ENCODE measurements at places on chromosomes 2 and 18.

- H3K36me3 ChIP-seq, result no peaks in the 10 kb centered on the region
- DNase-seq, result no peak
- no peak overlapping the region for H3K4me3 ChIP-seq
- H3K27ac ChIP-seq, result no peak overlapping the region
These were observed 11.7 kb upstream of the CNGA3 start for GRCh38 chr2:98334439-98335078.

- no peaks in the 10 kb centered on the region for H3K27me3 ChIP-seq
- H3K4me1 ChIP-seq, result no peaks in the 10 kb centered on the region
- DNase-seq, result no peak
These were observed 369.8 kb downstream of the DPP10 start for GRCh38 chr2:114812261-114812660.

DNA sequence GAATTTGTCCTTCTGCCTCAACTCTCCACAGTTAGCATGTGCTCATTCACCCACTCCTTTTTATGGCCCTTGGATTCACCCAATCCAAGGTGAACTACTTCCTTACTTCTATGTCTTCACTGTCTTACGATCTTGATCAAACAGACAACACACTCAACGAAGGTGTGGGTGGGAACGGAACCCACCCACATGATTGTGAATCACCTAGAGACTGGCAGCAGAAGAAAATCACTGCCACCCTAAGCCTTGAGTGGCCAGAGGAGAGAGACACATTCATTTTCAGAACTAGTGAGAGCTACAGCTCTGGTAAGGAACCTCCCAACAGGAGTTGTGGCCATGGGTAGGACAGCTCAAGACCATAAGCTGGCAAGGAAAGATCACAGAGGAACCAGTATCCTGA lies 194.3 kb downstream of the PLCL1 start:
- DNase-seq, result no peak
- no peak overlapping the region for H3K4me3 ChIP-seq
- no peaks in the 10 kb centered on the region for H3K36me3 ChIP-seq
- no peak overlapping the region for H3K27ac ChIP-seq
- H3K4me1 ChIP-seq, result peaks cover 53% of the 10 kb centered on the region

GRCh38 chr2:8346208-8346607 lies 335.6 kb upstream of the ID2 start:
- peaks cover 8% of the 10 kb centered on the region for H3K4me1 ChIP-seq
- peaks cover 5% of the 10 kb centered on the region for H3K27me3 ChIP-seq
- DNase-seq, result no peak
- H3K4me3 ChIP-seq, result no peak overlapping the region
- no peaks in the 10 kb centered on the region for H3K36me3 ChIP-seq

- peaks cover 32% of the 10 kb centered on the region for H3K27me3 ChIP-seq
- no peak overlapping the region for H3K27ac ChIP-seq
- no peak overlapping the region for H3K4me3 ChIP-seq
- no peak for DNase-seq
These were observed 2.6 kb downstream of the INHA start for GRCh38 chr2:219574484-219575311.

DNA sequence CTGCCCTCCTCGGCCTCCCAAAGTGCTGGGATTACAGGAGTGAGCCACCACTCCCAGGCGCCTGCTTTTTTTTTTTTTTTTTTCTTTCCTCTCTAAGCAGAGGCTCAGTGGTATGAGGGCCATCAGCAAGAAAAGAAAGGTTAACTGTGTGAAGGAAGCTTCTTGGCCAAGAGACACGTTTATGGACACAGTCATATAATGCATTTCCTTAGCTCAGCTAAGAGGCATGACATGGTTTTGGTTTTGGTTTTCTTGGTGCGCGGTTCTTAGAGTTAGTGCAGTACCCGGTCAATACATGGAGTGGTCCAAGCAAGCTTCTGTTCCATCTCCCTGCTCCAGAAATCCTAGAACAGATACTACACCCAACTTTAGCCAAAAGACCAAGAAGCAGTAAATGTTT lies 42.6 kb downstream of the RALBP1 start:
- H3K27ac ChIP-seq, result no peak overlapping the region
- H3K4me3 ChIP-seq, result no peak overlapping the region
- no peaks in the 10 kb centered on the region for H3K27me3 ChIP-seq
- no peaks in the 10 kb centered on the region for H3K4me1 ChIP-seq
- peaks cover 30% of the 10 kb centered on the region for H3K36me3 ChIP-seq

DNA sequence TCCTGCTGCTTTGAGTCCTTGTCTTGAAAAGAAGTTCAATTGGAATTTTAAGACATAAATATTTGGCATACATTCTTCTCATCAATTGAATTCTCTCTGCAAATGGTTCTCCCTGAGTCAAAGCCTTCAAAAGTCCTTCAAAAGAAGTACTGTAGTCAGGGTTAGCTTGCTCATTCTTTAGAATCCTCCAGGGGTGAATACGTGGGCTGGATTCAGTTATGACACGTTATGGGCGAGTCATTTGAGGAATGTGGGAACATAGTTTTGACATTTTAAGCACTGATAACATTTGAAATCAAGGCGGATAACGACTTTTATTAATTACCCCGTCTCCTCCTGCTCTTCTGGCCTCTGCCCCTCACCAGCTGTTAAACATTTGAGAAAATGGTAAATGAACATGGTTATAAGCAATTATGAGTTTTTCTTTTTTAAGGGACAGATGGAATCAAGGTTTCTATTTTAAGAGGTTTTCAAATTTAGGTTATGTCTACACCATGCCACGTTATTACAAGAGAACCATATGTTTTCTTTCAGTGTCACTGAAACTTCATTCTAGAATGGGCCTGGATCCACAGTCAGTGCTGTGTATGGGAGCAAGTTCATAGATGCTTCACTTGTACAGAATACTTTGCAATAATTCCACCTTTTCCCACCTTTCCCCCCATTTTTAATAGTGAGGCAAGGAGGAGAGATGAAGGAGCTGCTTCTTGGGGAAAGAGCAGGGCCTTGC lies 273.1 kb downstream of the TSN start:
- no peaks in the 10 kb centered on the region for H3K27me3 ChIP-seq
- no peak overlapping the region for H3K27ac ChIP-seq
- no peak overlapping the region for H3K4me3 ChIP-seq
- no peak for DNase-seq

DNA sequence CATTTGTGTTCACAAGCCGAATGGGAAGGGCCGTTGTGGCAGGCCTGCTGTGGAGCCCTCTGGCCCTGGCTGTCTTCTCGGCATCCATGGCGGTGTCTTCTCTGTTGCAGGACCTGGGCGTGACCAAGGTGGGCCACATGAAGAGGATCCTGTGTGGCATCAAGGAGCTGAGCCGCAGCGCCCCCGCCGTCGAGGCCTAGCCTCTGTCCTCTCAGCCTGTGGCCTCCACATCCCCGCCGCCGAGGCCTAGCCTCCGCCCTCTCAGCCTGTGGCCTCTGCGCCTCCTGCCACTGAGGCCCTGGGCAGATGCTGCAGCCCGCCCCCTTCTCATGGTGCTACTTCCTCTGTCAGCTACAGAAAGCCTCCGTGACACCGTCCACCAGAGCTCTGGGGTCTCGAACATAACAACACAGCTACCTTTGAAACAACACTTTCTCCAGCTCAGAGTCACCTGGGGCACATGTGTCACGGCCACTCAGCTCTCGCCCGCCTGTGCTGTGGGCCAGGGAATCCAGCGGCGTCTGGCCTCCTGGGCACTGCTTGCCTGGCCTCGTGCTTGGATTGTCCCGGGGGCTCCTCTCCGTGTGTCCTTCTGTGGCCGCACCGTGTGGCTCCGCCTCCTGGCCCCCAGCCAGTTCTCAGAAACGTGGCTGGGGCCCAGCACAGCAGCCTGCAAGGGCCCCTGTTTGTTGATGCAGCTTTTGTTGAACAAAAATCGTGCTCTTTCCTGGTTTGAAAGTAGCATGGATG lies 97.1 kb downstream of the USP40 start:
- DNase-seq, result no peak
- H3K4me3 ChIP-seq, result no peak overlapping the region
- peaks cover 30% of the 10 kb centered on the region for H3K36me3 ChIP-seq

GRCh38 chr2:147910990-147911473 lies 66.2 kb downstream of the ACVR2A start:
- peaks cover 2% of the 10 kb centered on the region for H3K4me1 ChIP-seq
- H3K27ac ChIP-seq, result no peak overlapping the region
- H3K4me3 ChIP-seq, result no peak overlapping the region
- peak; percentile 9 for DNase-seq
- H3K27me3 ChIP-seq, result peaks cover 12% of the 10 kb centered on the region
- H3K36me3 ChIP-seq, result no peaks in the 10 kb centered on the region

Data from activated T-helper 2 cell treated with anti-CD3 and anti-CD28 coated beads, Interferon-gamma antibody, Interleukin-2, Interleukin-4, amounts not matched to agents 10 μg/mL and 5 μg/mL and 100 μg/mL, durations not matched to agents 14 hours and 24 hours and 36 hours (primary cell).